Stimulated activated CD4-positive, alpha-beta T cell treated with anti-CD3 and anti-CD28 coated beads, TNF-alpha, amount 100 ng/mL, for 48 hours (primary cell): ENCODE measurements at places on chromosomes 5 and 9.

DNA sequence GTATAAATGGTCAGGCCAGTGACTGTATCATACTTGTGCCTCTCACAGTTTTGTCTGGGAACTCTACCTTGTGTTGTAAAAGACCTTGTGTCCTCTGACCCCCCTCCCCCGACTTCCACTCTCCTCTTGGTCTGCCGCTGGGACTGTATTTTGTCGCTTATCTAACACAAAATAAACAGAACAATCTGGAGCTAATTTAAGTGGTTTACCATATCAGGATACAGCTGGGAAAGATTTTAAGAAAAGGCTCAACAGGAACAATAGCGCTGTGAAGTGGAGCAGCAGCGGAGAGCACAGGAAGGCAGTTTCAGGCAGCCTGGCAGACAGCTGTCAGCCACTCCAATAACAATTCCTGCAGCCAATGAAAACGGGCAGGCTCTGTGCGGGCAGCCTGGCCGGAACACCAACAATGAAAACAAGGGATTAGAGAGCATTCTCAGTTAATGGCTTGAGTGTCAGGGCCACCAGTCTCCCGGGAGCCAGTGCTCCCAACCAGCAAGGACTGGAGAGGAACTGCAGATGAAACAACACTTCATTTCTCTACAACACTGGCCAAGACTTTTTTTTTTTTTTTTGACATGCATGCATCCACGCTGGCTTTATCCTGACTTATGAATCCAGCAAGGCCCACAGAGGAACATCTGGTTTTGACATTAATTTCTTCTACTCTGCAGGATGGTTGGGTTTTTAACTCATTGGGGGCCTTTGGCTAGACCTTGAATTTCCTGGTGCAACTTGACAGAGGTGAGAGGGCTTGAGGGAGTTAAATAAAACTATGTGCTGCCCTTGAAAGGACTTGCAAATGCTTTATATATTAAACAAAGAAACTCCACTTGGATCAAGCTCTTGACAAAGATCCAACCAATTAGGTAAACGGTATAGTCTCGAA lies 76.7 kb downstream of the ARSB start:
- no peak for DNase-seq

DNA sequence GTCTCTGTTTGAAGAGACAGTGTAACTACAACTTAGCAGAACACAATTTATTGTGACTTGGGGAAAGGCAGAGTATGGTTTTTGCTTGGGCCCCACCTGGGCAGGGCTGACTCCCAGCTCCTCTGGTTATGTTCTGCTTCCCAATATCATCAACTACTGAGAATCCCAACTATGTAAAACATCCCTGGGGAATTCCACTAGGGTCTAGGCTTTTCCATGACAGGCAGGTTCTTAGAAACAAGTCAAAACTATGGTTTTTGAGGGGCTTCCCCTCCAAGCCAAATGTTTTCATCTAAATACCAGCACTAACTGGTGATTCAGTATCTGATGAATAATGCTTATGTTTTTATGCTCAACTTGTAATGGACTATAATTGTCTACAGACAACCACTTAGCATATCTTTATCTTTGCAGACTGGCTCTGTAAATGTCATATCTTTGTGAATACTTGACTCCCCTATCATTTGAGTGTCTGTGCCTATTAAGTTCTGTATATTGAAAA lies 409.5 kb downstream of the PDE4D start:
- no peak for DNase-seq

GRCh38 chr5:175728885-175729828 lies 71.3 kb downstream of the HRH2 start:
- no peak for DNase-seq

GRCh38 chr5:141338538-141339306 lies at the start of gene PCDHGA2:
Gene PCDHGA2, plus strand, starts transcription at chr5:141338760.
- no peak for DNase-seq

DNA sequence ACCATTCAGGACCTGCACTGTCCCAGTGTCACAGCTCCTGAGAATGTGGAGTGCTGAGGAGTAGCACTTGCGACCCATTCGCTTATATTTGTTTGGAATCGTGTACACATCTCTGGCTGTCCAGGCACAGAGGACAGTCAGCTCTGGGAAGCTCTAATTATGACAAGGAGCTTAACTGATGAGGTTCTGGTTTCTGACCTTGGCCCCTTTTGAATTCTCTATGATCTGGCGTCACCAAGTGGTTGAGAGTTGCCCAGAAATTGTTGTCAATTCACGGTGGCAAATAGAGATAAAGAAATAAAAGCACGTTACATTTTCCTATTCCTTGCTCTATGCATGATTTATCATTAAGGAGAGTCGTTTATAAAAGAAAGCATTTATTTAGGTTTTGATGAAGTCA lies 34.9 kb upstream of the LECT2 start:
- no peak for DNase-seq

- DNase-seq = no peak
These were observed 109.8 kb upstream of the ZNF462 start for GRCh38 chr9:106753155-106753671.

- DNase-seq = no peak
These were observed 11.1 kb downstream of the ERGIC1 start for GRCh38 chr5:172845154-172845553.

DNA sequence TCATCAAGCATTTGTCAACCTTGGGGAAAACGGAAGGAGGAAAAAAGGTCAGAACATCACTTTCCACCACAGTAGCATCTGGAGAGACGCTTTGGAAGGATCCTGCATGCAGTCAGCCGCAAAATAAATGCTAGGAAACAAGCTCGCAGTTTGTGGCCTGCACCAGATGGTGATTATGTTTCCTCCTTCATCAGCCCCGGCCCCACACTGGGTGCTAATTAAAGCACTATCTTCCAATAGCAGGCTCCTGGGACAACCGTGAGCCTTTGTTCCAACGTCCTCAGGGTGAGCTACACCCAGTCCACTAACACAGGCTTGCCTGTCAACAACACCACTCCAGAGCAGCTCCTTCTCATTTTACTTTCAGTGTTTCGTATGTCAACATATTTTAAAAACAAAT lies 64.0 kb downstream of the RNF130 start:
- DNase-seq = no peak

- no peak for DNase-seq
These were observed 182.3 kb downstream of the SPATA31D1 start for GRCh38 chr9:82170866-82171265.

- no peak for DNase-seq
These were observed 17.5 kb downstream of the ANKRD33B start for GRCh38 chr5:10581424-10581748.

DNA sequence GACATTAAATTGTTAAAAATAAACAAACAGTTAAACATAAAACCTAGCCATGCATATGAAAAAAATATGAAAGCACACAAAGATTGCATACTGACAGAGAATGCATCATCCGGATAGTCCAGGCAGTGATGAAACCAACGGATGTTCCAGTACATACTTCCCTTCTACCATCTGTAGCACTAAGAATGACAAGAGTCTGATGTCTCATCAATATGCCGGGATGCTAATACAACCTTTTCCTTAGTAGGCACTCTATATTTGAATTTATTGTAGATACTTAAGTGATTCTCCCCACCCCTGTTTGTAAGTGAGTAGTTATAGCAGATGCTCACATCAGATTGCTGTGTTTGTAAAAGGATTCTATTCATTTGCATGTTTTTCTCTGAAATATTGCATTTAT lies 571.2 kb upstream of the WWC1 start:
- DNase-seq = no peak

GRCh38 chr5:132943362-132944022 lies 19.9 kb downstream of the AFF4 start:
- DNase-seq = no peak

DNA sequence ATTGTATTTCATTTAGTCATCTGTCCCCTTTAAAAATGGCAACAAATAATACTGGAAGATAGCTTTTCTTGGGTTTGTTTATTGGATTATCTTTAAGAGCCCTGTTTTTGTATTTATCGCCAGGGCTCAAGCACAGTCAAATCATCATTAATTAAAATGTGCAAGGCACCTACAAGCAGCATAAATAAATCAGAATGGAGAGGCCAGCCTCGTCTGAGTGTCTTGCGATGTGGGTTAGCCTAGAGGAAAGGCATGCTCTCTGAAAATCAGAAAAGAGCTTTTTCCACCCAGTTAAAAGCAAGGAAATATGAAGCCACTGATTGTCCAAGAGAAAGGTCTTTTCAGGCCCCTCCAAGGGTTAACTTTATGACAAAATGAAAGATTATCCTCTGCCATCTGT lies 31.8 kb downstream of the ZFAND5 start:
- no peak for DNase-seq

- no peak for DNase-seq
These were observed 45.7 kb upstream of the FAM170A start for GRCh38 chr5:119583684-119584083.

DNA sequence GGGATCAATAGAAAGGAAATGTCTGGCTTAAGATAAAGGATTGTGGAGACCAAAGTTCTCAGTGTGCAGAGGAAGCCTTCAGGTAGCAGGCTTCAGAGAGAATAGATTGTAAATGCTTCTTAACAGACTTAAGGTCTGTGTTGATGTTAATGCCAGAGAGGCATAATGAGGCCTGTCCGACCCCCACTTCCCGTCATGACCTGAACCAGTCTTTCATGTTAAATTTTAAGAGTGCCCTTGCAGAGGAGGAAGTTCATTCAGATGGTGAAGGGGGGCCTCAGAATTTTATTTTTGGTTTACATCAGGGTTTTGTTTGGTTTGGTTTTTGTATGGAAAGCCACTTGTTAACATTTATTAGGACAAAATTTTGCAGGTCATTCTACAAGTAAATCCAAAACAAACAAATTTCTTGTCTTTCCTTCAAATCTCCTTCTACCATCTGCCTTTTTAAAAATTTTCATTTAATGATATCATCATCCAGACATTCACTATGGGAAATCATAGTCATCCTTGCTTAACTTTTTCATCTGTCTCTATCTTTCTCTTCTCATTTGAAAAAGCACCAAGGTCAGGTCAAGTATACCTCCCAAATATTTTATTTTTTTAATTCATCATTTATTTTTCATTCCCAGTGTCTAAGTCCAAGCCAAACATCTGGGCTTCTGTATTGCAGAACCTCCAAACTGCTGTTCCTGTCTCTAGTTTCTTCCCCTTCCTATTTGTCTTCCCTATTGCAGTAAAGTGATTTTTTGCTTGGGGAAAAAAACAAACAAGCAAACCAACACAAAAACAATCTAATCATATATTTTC lies 6.9 kb upstream of the ABCA1 start:
- DNase-seq = no peak

DNA sequence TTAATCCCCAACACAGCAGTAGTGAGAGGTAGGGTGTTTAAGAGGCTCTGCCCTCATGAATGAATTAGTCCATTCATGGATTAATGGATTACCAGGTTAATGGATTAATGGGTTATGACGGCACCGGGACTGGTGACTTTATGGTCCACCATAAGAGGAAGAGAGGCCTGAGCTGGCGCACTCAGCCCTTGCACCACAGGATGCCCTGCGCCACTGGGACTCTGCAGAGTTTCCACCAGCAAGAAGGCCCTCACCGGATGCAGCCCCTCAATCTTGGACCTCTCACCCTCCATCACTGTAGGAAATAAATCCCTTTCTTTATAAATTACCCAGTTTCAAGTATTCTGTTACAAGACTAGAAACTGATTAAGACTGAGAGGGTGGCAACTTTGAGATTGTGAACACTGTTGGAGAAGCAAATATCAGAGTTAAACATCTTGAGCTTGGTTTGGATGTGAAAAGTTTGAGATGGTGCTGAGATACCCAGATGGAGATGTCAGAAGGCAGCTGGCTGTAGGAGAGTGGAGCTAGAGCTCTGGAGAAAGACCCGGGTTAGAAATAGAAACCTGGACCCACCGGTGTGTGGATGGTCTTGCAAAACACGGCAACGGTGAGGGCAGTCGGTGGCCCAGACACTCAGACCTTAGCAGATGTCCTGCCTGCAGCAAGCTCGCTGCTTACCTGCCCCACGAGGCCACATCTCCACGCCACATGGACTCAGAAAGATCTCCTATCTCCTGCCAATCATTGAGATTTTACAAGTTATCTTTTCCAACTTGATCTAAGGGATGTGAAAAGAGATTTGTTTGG lies 98.8 kb downstream of the HSD17B3 start:
- no peak for DNase-seq

DNA sequence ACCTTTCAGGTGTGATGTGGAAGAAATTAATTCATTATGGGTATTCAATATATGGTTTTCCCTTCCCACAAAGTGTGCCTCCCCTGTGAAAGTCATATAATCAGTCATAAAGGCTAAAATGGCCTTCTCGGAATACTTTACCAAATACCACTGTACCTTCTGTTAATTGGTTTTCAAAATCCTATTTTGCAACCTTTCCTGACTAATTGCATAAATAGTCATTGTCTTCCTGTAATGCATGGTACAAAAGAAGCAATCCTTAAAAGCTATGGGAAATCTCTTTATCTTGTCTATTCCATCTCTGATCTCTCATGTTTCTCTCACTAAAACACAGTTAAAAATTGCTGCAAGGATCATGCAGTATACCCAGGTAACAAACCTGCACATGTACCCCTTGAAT lies 44.3 kb upstream of the UGCG start:
- DNase-seq = no peak

DNA sequence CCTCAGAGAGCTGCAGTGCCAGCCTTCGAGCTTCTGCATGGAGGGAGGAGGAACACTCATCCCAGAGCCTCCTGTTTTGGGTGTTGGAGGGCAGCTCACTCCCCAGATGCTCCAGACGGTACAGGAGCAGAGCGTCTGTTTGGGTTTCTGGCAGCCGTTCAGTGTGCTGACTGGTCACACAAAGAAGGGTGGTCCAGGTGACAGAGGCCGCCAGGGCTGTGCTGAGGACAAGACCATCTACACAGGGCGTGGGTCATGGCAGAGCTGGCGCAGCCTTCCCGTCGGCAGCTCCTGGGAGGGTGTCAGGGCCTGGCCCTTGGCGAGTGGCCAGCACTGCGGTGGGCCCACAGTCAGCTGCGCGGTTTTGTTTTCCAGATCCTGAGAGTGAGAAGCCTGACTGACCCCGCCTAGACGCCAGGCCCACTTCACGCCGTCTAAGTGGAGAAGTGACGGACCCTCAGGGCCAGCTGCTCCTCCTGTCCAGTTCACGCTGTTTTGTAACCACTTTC lies 131.4 kb upstream of the FAM120A start:
- no peak for DNase-seq

- no peak for DNase-seq
These were observed 1.6 kb downstream of the LIFR start for GRCh38 chr5:38554861-38555260.

GRCh38 chr5:94976853-94977252 lies 308.0 kb downstream of the MCTP1 start:
- no peak for DNase-seq

- DNase-seq = no peak
These were observed 411.7 kb downstream of the DMAC1 start for GRCh38 chr9:7387840-7388239.

DNA sequence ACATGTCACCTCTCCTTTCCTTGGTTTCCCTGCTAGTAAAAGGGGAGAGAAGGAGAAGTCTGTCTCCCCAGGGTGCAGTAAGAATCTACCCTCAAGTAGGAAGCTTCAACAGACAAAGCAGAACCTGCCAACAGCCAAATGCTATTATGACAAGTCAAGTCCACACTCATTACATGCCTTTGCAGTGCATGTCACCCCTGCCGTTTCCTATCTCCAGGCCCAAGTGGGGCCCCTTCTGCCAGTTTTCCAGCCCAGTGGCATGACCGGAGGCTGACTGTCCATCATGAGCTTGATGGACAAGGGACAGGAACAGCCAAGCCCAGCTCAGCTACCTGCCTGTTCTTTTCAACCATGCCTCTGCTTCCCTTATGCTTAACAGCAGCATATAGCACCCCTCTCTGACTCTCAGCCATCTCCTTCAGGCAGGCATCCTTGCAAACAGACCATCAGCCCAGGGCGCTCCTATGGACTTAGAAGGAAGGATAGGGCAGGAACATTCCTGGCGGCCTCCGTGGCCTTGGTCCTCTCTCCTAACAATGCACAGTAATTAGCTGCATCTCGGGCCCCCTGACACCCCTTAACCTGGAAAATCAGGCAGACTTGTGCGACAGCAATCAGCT lies 107.2 kb upstream of the RAD23B start:
- DNase-seq = no peak
